Left hindlimb (tissue), 1 donor: ENCODE measurements at places on chromosomes 4 and X.

DNA sequence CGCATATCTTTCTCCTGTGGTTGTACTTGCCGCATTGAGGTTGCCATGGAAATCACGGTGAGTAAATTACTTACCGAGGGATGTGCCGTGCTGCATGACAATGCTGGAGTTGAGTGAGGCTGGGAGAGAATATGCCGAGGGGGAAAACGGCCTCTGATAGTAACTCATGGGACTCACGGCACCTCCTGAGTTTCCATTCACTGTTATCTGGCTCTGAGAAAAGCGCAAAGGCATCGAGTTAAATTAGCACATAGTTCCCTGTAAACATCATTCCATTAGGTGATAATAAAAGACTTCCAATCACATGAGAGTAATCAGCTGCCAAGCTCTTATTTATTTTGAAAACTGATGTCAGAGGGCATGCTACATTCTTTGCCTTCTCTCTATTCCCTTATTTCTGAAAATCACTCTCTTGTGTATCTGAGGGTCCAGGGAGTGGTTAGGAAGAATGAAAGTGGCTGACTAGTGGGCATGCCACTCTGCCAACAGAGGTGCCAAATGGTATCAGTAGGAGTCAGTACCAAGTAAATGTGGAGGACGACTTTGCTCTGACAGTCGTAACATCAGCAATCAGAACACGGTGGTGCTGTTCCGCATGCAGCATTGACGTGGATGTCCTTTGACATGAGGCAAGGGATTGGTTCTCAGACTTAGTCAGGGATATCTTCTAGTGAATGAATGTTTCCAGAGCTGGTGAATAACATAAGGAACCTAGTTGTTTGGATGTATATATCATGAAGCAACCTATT is 126.9 kb upstream of the PDLIM3 start:
- no peak for DNase-seq

- no peak for DNase-seq
These were observed 355.7 kb upstream of the GNPDA2 start for GRCh38 chr4:45082101-45082500.

DNA sequence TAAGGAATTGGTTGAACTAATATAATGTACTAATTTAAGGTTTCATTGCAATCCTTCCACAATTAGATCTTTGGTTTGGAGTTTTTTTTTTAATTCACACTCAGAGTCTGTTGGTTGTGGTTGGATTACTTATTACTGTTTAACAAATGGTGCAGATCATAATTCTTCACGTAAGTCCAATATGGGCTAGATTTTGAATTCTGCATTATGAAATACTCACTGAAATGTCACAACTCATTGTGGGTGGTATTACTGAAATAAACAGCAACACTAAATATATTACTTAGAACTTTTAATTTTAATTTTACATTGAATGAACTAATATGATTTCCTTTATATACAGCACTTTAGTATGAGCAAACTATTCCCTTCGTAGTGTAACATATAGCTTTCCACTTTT is 94.2 kb upstream of the MYOZ2 start:
- DNase-seq = no peak

- no peak for DNase-seq
These were observed 2234.4 kb downstream of the ARAP2 start for GRCh38 chr4:34009951-34010350.

GRCh38 chrX:19097553-19098283 is 24.6 kb downstream of the ADGRG2 start:
- no peak for DNase-seq

- DNase-seq = no peak
These were observed 18.8 kb downstream of the ATP1B4 start for GRCh38 chrX:120380699-120381098.

GRCh38 chr4:127414951-127415606 is 217.7 kb upstream of the INTU start:
- DNase-seq = no peak

DNA sequence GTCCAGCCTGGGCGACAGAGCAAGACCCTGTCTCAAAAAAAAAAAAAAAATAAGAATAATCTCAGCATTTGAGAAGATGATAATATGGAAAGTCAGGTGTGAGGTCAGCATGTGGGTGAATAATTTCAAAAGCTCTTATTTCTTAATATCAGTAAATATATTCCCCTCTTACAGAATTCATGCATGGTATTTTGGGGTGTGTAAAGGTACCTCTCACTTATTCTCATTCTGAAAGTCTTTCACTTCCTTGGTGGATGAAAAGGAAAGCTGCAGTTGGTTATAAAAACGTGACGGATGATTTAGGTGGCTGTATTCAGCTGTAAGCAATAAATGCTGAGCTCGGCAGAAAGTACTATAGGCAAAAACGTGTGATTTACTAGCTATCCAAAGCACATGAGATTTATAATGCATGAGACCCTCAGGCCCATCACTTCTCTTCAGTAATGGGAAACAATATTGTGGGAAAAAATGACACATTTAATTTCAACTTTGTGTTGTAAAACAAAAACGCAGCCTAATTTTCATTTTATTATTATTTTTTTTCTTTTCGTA is 353.2 kb upstream of the MAGEB2 start:
- no peak for DNase-seq

DNA sequence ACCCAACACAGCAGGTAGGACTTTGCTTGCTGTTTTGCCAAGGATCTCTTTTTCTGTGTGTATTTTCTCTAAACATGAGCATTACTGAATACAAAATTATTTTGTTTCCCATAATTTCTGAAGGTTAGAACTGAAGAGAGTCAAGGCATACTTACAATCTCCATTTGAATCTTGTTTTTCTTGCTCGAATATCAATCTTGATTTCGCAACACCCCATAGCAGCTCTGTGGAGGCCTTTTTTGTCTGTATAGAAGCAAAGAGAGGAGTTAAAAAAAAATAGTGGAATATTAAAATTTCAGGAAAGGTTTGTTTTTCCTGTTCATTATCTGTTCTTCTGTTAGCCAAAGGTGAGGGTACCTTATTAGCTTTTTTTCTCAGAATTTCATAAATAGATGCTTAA is 92.9 kb downstream of the TNIP2 start:
- DNase-seq = no peak

- DNase-seq = no peak
These were observed 11.8 kb downstream of the TCEAL1 start for GRCh38 chrX:103640401-103641155.

DNA sequence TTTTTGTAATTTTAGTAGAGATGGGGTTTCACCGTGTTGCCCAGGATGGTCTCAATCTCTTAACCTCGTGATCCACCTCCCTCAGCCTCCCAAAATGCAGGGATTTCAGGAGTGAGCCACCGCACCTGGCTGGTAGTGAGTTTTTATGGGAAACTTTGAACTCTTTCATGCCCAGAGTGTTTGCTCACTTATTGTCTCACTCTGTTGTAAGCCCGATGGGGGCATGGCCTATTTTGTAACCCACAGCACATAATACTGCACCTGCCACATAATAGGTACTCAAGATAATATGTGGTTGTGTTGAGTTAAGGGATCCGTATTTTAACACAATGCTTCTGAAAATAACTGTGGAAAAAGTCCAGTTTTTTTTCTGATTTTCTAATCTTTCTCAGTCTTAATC is 109.6 kb upstream of the GIMD1 start:
- DNase-seq = no peak

DNA sequence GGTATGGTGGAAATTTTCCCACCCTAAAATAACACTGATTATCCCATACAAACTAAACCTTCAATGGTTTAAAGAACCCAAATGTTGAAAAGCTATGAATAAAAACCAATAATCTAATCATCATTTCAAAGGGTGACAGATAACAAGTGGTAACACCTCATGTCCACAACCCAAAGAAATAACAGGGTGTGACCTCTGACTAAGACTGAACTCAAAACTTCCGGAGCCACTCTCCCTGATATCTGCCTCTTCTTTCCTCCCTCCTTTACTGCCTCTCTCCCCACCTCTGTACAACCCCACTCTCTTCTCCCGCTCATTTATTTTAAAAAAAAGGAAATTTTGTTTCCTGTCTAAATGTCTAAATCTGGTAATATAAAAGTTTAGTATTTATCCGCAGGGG is 11.5 kb downstream of the FBXW7 start:
- DNase-seq = no peak

DNA sequence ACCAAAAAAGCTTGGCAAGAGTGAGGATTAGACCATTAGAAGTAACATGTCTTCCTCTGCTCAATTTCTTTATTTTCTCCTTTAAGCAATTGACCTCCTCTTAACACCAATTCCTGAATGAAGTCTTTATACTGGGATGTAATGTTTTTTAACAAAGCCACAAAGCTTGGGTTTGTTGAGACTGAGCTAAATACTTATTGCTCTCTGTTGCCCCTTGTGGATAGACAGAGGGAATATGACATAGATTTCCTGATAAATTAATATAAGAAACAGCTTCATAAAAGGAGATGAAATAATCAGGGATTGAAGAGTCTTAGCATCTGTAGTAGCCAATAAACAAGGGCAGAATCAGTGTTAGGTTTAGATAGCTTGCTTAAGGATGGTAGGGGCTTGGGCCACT is 57.6 kb downstream of the CCDC160 start:
- no peak for DNase-seq
